IPS-NIHi11 (cell line): ENCODE measurements at places on chromosomes 16 and 17.

- DNase-seq: no peak
These were observed 62.5 kb downstream of the N4BP1 start for GRCh38 chr16:48547530-48547929.

DNA sequence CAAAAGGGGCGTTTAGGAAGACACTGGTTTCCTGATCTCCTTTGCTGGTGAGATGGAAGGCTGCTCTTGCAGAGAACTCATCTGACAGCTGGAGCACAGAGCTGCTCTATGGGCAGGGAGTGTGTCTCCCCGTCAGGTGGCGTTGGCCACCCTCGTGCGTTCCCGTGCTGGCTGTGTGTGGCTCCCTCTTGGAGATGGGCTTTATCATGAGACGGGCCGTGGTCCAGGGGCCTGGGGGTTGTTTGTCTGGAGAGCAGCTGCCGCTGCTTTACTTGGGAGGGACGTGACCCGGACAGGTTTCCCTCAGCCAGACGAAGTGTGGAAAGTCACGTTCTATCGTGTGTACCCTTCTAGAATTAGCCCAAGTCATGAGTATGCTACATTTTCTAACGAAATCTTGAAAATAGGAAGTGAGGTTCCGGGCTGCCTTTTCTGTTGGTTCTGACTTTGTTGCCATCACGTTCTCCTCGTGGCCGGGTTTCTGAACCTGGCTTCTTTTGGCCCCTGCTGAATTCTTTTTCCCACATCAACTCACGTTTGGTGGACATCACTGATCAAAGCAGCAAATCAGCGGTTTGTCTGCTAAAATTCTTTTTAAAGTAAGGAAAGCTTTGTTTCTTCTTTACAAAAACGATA is 105.6 kb upstream of the CHMP6 start:
- DNase-seq: peak; percentile 9

DNA sequence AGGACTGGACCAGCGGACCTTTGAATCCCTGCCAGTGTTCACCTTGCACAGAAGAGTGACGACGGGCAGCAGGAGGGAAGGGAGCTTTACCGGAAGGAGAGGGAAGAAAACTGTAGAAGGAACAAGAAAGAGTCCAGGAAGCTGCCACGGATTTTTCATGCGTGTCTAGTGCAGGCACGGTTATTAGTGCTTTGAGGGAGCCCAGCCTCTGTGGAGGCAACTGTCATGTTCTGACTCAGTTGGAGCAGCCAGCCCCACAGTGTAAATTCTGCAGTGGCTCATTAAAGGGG is 6.5 kb upstream of the HOXB13 start:
- no peak for DNase-seq

DNA sequence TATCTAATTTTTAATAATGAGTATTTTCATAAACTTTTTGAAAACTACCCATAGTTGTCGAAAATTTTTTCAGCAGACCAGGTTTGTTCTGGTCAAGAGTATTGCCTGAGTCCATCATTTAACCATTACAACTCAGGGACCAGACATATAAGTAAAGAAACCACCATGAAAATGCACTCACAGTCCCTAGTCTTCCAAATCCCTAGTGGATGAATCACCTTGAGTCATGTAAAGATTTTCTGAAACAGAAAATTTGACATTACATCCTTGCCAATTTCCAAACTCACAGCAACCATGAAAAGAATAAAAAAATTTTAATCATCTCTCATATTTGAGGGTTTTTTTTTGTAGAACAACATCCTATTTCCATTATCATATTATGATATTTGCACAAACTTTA is 1337.5 kb upstream of the CDH8 start:
- no peak for DNase-seq

DNA sequence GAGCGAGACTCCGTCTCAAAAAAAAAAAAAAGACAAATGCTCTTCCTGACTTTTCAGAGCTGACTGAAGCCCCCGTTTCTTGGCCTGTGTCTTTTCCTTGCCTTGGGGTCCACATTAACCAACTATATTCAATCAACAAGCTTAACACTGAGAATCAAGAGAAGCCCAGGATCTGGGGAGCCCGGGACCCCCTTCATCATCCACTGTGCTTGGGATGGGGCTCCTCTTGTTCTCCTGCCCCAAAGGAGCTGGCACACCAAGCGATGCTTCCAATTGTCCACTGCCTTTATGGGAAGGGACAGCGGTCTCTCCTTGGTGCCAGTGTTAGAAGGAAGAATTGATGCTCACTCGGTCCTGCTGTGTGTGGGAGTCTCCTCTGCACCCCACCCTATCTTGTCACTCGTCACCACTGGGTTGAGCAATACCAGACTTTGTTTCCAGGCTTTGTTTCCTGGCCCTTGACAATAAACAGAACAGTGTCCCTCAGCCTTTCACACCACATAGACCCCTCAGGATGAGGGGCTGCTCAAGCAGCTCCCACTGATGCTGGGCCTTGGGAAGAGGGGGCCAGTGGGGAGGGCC is 146.7 kb downstream of the KCNJ12 start:
- DNase-seq: no peak

- no peak for DNase-seq
These were observed 15.9 kb upstream of the ULK2 start for GRCh38 chr17:19883537-19884215.

DNA sequence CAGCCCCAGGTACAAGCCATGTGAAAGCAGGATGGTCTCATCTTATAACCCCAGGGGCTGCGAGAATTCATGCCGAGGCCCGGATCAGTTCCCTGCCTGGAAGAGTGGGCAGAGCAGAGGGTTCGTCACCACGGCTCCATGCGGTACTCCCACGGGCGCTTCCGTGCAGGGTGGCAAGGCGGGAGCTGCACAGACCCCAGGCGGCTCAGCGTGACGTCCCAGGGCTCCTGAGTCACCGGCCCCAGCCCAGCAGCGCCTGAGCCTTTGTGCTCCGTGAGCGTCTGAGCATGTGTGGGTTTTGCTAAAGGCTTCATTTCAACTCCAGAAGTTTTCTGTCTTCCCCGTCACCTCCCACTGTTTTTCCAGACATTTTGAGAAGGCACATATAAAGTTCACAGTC is 71.2 kb upstream of the CHMP6 start:
- DNase-seq: no peak

- DNase-seq: peak; percentile 31
These were observed 9.2 kb upstream of the FLYWCH1 start for GRCh38 chr16:2902337-2903130.

DNA sequence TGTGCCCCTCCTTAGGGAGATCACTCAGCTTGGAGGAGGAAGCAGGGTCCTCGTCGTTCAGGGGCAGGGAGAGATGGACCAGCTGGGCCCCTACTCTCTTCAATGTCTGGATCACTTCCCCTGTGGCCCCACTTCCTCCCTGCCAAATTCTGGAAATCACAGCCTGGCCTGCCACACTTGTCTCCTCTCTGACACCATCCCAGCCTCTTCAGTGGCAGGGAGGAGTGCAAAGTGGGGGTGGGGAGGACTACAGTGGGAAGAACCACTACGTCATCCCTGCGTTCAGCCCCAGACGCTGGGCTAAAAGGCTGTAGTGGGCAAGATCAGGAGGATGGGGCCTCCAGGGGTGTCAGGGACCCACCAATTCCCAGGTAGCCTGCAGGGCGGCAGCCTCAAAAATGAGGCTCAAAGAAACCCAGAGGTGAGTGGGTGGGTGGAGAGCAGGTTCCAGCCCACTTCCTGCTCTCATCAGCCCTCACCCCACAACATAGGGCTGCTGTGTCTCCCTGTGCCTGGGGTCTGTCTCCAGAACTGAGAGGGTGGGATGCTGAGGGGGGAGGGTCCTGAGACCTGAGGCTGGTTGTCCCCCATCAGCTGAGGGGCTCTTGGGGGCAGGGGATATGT is 25.0 kb upstream of the TAC4 start:
- DNase-seq: no peak

DNA sequence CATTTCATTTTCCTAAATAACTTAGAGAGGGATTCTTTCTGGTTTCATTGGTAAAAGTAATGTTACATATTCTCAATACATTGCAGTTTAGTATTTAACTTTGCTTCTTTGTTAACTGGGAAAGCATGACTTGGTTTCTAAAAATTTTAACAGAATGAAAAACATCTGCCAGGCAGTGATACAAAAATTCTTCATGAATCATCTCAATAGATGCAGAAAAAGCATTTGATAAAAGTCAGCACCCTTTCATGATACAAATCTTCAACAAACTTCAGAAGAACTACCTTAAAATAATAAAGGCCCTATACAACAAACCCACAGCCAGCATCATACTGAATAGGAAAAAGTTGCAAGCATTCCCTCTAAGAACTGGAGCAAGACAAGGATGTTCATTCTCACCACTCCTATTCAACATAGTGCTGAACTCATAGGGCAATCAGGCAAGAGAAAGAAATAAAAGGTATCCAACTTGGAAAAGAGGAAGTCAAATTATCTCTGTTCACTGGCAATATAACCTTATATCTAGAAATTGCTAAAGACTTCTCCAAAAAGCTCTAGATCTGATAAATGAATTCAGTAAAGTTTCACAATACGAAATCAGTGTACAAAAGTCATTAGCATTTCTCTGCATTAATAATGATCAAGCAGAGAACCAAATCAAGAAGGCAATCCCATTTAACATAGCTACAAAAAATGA is 50.4 kb downstream of the SLFN5 start:
- DNase-seq: no peak

GRCh38 chr16:17251496-17251895 is 219.3 kb downstream of the XYLT1 start:
- no peak for DNase-seq

- no peak for DNase-seq
These were observed 103.8 kb downstream of the TRIM37 start for GRCh38 chr17:59002848-59003247.

DNA sequence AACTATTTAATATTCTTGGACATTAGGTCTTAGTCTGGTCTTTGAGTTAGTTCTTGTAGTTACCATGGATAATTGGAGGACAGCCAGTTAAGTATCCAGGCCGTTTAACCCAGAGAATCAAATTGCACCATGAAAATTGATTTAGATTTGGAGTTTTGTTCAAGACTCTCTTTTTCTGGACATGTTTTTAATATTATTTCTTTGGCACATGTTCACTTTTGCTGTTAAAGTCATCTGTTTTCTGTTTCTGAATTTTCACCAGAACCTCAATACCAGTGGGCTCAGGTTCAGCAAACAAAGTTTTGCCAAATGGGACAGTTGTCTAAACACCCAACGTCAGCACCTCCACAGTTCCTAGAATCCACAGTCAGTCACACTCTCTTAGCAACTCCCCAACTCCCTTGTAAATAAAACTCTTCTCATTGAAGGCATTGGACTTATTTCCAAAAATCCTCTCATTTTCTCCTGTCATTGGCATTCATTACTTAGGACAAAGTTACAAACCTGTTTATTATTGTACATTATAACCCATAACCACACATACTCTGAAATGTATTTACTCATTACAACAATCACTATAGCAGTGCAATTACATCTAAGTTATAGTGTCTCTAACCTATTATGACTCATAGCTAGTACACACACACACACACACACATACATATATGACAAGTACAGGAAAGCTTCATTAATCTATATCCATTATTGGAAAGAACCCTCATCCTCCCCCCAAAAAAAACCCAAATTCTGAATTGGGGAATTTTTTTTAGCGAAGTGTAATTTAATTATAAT is 33.5 kb upstream of the DNAH9 start:
- no peak for DNase-seq

- no peak for DNase-seq
These were observed 15.2 kb upstream of the PLD6 start for GRCh38 chr17:17221329-17221728.

GRCh38 chr17:79465011-79465680 is 145.7 kb downstream of the RBFOX3 start:
- DNase-seq: no peak

DNA sequence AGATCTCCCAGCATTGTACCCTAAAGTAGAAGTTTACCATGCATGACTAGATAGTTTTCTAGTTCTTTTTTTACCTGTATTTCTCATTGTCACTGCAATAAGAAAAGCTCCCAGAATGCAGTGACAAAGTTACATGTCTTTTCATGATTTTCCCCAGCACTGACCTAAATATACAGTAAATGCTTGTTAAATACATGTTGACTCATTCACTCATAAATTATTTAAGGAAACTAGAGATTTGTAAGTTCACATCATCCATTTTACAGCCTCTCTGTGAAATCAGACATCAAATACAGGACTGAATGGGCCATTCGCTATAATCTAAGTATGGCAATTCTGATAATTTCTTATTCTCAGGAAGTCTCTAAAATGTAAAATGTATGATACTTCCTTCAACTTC is 258.9 kb upstream of the AXIN2 start:
- DNase-seq: no peak

DNA sequence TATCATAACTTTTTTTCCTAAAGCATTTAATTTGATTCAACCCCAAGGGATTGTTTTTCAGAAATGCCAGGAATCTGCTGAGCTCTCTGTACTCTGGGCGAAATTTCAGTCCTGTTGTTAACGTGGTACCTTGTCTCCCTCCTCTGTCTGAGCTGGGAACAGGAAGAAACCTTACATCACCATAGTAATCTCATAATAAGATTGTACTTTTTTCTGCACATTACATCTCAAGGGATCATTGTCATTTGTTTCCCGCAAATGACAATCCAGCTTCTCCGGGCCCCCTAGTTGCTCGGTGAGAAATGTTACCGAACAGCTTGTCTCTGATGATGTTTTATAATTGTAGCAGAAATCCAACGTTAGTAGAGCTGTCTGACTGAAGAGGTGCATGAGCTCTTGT is 152.7 kb upstream of the ERCC4 start:
- peak; percentile 49 for DNase-seq

DNA sequence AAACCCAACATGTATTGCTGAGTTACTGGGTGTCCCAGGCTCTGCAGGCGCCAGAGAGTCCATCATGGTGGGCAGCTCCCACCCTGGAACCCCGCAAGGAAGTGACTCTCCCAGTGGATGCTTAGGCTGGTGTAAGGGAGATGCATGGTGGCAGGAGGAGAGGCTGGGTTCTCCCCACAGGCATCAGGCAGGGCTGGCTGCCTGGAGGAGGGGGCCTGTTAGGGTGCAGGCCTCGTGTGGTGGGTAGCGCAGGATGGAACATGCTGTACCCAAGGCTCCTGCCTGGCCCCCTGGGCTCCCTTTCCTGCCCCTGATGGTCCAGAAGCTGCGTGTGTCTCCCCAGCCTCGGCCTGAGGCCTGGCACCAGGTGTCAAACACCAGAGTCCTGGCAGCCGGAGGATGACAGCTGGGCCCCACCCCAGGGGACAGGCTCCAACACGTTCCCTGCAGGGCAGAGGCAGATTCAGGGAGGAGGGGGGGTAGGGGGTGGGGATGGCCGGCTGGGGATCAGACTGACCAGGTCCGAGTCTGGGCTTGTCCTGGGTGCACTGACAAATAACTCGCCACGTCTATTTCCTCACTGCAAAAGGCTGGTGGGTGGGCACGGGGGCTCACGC is 40.2 kb upstream of the CIBAR2 start:
- no peak for DNase-seq
